ENCODE measurements at places on chromosomes 5 and 9.

GRCh38 chr9:113409883-113410206 lies 630 bp downstream of the POLE3 start:
- no peak for DNase-seq

DNA sequence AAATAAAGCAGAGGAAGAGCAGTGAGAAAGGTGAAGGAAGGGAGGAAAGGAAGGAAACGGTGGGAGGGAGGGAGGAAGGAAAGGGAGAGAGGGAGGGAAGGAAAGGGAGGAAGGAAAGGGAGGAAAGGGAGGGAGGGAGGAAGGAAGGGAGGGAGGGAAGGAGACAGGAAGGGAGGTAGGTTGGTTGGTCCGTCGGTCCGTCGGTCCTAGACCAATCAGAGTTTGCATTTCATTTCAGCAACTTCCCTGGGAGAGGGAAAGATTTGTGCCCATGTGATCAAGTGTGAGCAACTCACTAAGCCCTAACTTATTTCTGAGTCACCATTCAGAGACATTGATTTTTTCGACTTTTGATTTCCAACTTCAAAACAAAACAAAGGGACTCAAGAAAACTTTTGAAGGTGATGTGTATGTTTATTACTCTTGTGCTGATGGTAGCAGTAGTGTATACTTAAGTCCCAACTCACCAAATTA lies 18.8 kb downstream of the NANS start:
- no peak for DNase-seq

- DNase-seq, result no peak
Measured at GRCh38 chr9:30677221-30677620, 1707.2 kb upstream of the ACO1 start.

- DNase-seq, result no peak
Measured at GRCh38 chr9:127163409-127163808, 41.0 kb upstream of the ANGPTL2 start.

DNA sequence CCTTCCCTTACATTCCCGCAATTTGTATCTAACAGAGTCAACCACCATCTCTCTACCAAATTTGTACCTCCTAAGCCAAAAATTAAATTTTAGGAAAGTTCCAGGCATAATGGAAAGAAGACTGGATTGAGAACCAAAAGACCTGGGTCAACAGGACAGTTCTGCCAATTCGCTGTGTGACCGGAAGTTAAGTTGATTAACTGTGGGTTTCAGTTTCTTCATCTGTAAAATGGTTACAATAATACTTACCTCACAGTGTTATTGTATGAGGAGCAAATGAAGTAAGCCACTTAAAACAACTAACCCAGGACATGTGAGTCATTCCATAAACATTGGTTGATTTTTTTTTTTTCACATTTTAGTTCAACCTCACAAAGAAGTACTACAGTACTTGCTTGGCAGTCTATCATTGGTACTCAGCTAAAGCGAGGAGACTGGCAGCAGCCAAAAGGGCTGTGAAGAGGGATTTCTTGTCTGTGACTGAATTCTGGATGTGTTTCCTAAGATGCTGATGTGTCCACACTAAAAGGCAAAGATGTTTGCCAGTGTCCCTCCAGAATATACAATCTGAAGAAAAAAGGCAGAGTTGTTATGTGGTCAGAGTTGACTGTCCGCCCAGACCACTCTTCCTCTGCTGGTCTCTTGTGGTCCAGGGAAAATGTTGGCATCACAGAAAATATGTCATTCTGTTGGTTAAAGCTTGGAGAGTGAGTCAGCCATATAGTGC lies 198.6 kb downstream of the TLE1 start:
- no peak for DNase-seq

- no peak for DNase-seq
Measured at GRCh38 chr5:154249826-154250225, 59.3 kb downstream of the GALNT10 start.

GRCh38 chr9:127856729-127857116 lies 2.3 kb upstream of the ENG start:
- DNase-seq, result no peak

- no peak for DNase-seq
Measured at GRCh38 chr9:32581512-32582143, 8.7 kb upstream of the NDUFB6 start.

- peak; percentile 50 for DNase-seq
Measured at GRCh38 chr9:109469646-109470358, 28.3 kb downstream of the PTPN3 start.

- no peak for DNase-seq
Measured at GRCh38 chr9:105507096-105507790, 50.7 kb upstream of the FKTN start.

- DNase-seq, result no peak
Measured at GRCh38 chr9:35598866-35599590, 6.0 kb upstream of the TESK1 start.

GRCh38 chr9:104780796-104781395 lies 17.0 kb downstream of the NIPSNAP3B start:
- DNase-seq, result no peak

GRCh38 chr9:134490446-134490845 lies 151.2 kb upstream of the COL5A1 start:
- no peak for DNase-seq

GRCh38 chr9:124263213-124263612 lies 5.5 kb downstream of the NEK6 start:
- no peak for DNase-seq

DNA sequence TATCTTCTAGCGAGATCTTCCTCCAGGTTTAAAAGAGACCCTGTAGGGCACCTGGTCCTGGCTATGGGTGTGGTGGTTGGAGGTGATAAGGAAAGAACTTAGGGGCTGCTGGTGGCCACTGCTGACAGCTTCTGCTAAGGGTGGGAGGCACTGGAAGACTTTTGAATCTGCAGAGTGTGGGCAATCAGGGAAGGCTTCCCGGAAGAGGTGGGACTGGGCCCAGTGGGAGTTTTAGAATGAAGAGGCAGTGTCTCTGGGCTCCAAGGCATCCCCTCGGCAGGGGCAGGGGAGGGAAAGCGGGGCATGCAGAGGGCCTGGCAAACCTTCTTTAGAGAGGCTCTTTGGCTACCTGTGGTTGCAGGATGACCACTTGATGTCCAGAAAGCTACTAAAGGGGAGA lies 23.0 kb upstream of the DAB2IP start:
- DNase-seq, result no peak

DNA sequence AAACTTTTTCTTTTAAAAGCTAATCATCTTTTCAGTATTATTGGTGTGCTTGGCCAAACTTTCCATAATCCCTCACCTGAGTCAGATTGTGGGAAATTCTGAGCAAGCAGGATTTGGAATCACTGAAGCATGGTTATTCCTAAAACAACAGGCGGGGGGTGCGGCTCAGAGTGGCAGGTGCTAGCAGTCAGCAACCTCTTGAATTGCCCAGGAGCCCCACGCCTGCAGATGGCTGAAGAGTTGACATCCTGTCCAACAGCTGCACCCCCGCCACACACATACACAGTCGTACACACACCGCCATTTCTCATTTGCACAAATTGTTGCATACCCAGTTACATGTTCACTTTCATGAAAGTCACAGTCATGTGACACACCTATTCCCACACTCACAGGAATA lies 96.6 kb downstream of the LHX2 start:
- no peak for DNase-seq

GRCh38 chr5:122774861-122775549 lies at the start of gene SNX2:
SNX2 (plus strand) TSS chr5:122775080; CDS start chr5:122775104, 24 bp downstream.
- peak; percentile 91 for DNase-seq

DNA sequence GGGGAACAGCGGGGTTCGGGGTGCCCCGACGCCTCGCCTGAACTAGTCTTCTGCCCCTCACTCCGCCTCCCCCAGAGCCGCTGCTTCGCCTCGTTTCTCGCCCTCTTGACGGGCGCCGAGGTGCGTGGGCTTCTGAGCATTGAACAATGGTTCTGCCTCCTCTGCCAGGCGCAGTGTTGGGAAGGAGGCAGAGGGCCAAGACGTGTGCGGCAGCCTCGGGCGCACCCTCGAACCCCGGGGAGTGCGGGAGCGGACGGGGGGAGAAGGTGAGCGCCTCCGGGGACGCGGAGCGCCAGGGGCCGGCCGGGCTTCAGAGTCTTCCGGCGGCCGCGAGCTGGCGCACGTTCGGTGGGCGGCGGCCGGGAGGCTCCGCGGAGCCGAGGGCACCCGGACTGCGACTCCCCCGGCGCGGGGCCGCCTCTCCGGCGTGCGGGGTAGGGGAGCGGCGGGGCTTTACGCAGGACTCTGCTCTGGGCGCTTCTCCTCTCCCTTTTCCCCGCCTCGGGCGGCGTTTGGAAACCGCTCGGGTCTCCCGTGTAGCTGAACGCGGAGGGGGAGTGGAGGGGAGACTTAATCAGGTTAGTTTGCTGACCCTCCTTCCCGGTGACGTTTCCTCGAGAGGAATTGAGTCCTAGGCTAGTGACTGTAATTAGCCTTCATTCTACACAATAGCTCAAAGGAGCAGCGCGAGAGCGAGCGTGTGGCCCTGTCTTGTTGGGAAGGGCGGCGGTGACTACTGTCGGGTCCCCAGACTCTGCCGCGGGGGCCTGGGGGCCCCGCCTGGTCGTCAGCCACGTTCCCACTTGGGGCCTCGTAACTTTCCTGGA lies 1.1 kb downstream of the VLDLR start:
- DNase-seq, result no peak

DNA sequence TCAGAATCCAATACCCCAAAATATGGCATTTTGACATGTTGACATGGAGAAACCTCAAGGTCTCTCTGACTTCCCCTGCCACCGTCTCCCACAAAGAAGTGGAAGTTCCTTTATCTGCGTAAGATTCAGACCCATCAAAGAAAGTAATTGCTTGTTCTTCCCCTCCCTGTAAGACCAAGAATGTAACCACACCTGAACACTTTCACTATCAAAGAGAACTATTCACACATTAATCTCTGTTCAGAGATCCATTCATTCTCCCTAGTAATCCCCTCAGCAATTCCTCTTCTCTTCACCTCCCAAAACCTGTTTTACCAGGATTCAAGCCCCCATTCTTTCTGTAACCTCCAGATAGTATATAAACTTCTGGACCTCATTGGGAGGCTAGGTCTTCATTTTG lies 4.1 kb upstream of the SLC1A1 start:
- DNase-seq, result no peak

GRCh38 chr5:67100301-67100700 lies 96.3 kb downstream of the CD180 start:
- no peak for DNase-seq

All from omental fat pad (tissue), 4 donors.